ENCODE measurements at places on chromosomes 2 and 18.
A peak's percentile ranks its signal among the peaks of the same experiment; 100 is the strongest.

GRCh38 chr2:135792401-135793150 lies 44.4 kb downstream of the LCT start:
- no peak for DNase-seq

DNA sequence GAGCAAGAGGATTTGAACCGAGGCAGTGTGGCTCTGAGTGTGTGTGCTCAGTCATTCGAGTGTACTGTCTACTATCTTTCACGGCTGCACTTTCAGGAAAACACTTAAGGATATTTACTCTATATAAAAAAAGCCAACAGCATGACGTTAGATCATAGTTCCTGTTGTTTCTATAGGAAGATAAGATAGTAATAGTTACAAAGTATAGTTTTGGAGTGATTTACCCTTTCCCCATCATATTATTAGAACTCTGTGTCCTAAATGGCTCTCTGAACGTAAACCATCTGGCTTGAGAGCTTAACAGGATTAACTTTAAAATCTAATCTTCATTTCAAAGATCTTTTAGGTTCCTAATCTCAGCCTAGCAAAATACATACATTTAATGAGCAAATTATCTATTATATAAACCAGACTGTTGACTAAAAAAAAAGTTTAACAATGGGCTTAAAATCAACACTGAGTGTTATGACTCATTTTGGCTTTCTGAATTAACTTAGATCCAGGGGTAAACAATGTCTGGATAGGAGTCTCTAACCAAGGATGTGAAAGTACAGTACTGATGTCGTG lies 150.3 kb upstream of the DNMT3A start:
- peak; percentile 38 for DNase-seq

DNA sequence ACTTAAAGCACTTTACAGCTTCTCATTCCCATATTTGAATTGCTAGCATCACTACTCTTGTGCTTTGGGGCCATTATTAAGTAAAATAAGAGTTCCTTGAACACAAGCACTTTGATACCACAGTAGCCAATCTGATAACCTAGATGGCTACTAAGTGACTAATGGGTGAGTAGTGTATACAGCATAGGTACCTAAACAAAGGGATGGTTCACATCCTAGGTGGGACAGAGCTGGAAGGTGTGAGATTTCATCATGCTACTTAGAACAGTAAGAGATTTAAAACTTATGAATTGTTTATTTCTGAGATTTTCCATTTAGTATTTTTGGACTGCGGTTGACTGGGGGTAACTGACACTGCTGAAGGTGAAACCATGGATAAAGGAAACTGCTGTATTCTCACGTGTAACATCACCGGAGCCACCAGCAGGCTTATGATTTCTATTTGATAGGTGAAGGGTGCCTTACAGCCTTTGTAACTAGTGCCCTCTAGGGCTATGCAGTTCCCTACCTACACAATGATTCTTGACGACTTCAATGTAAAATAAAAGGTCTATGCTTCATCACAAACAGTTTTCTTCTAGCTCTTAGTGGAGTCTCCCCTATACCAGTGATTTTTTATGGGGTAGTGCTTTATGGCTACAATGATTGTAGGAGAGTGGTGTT lies 22.1 kb upstream of the CRIM1 start:
- no peak for DNase-seq

- DNase-seq: no peak
These were observed 146.5 kb downstream of the NCKAP5 start for GRCh38 chr2:133421516-133422324.

DNA sequence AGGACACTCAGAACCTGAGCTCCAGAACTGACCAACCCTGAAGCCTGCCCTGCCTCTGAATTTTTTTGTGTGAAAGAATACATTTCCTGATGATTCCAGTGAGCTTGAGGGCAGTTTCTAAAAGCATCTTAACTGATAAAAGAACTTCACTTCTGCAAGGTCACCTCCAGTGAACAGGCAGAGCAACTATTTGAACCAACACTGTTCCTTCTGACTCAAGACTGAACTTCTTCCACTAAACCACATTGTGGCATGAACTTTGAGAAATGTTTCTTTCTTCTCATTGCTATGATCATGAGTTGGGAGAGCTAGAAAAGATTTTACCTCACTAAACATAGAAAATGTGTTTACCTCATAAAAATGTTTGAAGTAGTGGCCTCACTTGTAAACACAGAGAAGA lies 83.8 kb upstream of the SERTAD2 start:
- DNase-seq: no peak

- no peak for DNase-seq
These were observed 38.9 kb upstream of the PNO1 start for GRCh38 chr2:68118816-68119215.

DNA sequence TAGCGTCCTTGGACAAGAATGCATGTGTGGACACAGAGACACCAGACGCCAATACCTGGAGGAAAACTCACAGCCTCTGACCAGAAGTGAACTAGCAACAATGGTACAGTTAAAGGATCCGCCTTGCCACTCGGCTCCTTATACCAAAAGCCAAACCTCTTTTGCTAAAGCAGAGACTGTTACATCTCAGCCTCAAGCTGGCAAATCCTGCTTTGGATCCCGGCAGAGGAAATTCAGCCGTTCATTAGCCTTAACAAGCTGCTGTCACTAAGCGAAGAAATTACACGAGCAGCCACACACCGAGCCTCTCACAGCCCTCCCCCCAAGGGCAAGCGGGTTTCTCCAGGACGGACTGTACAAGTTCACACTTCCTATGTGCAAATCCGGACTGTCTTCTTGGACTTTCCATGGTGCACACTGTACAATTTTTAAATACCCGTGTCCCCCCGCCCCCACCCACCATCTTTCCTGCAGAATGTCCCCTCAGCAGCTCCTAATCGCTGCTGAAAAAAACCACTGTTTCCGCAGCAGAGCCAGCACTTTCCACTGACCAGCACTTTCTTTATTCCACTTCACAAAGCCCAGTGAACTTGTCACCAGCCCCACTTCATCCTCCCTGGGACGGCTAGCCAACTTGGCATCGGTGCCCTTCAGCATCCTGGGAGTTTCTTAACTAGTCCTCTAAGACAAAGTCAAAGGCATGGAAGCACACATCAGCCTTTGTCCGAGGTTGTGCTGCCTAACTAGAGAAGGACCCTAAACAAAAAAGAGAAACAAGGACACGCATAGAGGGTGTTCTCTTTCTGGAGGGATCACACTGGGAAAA lies 1.5 kb downstream of the KLF7 start:
- DNase-seq: peak; percentile 43

DNA sequence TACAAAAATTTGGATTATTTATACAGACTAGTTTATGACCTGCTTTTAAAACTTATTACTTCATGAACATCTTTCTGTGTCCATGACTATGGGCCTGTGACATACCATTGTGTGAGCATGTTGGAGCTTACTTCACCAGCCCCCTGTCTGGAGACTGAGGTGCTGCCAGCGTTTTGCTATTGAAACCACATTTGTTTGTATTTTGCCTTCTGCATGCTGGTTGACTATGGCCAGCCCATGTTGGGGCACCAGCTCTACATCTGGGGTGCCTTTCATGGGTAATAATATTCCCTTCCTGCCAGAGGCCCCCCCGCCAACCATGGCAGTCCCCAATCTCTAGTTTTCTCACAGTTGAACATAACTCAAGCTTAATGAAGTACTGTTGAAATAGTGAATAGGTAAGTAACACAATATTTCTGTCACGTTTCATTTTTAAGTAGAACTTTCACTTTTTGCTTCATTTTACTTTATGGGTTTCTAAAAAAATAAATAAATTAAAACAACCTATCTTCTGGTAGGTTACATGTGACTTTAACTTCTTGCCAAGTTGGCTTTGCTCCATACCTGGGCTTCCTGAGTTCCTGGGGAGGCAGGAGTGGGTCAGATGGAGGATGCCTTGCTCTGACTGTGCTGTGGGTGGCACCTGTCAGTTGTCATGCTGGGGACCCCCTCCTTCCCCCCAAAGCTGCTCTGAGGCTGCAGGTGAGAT lies 63.9 kb downstream of the DGKD start:
- DNase-seq: no peak

DNA sequence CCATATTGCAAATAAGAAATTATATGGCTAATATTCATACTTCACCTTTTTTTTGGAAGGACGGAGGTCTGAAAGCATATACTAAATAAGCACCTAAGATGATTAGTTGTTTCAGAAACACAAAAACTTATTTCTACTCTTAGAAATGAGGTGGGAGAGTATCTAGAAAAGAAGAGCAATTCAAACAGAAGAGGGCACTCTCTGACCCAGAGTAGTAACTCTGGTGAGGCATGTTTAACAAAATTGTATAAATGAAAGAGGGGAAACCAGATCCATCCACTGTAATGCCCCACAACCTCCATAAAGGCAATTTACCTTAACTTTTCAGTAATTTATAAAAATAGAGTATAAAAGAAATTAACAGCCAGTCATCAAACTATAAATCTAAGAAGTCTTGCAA lies 669.6 kb upstream of the VRK2 start:
- DNase-seq: no peak

DNA sequence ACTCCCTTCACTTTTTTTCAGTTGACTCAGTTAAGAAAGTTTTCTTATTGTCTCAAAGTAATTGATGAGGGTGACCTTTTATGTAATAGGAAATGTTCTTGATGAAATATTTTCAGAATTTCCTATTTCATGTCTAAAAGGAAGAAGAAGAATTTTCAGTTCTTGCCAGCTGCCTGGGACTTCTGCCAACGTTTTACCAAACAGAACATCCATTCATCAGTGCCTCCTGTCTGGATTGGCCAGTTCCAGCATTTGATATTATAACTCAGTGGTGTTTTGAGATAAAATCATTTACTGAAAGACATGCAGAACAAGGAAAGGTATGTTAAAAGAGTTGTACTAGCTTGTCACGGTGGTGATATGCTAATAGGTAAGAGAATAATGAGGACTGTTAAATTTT lies 104.7 kb upstream of the MYO3B start:
- DNase-seq: no peak

GRCh38 chr2:40034801-40035200 lies 255.7 kb upstream of the THUMPD2 start:
- no peak for DNase-seq

DNA sequence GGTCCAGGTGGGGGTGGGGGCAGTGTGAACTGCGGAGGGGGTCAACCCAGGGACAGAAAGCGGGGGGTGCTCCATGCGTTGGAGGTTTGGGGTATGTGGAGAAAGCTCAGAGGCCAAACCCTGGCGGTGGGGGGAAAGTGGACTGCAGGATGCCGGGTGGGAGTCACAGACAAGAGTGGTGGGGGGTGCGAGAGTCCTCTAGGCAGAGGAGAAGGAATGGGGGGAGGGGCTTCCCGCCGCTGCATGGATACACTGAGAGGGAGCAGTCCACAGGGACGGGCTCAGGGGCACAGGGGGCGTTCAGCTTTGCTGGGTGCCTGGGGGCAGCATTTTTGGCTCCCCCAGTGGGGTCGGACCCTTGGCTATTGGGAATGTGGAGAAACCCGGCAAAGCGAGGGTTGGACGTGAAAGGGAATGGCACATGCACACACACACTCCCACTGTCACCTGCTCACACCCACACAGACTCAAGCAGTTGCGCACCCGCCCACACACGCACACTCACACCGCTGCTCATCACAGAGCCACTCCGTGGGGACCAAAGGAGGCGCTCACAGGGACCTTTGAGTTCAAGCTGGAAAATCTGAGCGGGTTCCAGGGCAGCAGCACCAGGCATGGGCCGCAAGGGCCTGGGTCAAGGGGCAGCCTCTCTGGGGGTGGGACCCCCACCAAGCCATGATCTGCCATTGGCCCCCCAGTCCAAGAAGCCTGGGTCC lies 7.7 kb downstream of the GBX2 start:
- no peak for DNase-seq

DNA sequence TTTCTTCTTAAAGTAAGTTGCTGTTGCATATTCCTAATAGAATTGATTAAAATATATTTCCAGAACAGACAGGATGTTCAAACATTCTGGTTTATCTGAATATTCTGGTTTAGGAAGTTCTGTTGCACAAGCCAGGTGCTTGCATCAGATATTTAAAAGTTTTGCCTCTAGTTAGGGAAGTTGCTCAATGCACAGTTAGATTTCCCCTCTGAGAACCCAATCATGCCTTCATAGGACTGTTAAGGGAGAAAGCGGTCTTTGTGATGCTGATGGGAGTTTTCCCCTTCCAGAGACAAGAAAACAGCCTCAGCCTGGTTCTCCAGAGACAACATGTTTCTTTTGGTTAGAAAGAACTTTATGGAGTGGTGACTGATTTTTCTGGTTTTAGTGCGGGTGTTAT lies 65.6 kb upstream of the REV1 start:
- DNase-seq: no peak

DNA sequence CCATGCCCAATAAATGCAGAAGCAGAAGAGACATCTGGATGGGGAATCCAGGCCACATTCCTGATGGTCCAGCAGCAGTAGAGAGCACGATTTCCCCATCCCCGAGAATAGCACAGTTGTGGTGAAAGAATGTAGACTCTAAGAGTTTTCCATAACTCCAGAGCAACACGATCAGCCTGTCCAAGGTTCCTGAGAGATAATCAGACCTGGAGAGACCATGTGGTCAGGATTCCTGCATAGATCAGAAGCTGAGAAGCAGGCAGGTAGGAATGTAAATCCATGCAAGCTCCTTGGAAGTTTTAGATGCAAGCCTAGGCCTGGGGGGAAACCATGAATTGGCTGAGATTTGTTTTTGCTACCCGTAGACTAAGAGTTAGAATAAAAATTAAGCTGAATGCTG lies 34.2 kb upstream of the PTPRM start:
- DNase-seq: no peak

- no peak for DNase-seq
These were observed 21.6 kb upstream of the SPATA3 start for GRCh38 chr2:230974096-230974913.

DNA sequence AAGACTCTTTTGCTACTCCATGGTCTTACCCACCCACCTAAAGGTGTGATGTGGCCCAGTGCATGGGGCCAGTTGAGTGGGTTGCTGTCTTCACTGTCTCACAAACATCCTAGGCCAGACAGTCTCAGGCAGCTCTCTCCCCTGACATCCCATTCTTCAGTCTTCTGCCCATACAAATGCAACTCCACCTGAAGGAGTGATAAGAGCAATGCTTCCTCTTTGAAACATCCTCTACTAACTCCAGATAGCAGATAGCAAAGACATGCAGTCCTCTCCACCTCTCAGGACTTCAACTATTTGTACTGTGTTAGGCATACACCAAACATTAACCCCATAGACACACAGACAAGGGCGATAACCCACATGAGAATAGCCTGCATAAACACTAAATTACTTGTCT lies 71.3 kb downstream of the MTHFD2 start:
- no peak for DNase-seq

DNA sequence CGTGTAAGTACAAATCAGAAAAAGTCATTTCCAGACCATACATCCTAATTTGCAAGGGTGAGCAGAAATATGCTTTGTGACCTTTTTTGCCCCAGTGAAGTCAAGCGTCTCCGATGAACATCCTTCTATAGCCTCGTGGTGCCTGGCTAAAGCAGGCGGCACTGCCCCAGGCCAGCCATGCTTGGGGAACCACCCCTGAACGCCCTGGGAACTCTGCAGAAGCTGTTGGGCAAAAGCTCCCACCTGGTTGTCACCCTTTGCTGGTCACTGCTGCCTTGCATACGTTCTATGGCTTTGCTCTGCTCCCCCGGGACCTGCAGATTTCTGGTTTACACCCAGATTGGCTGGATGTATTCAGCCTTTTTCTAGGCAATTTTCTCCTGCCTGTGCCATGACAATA lies 256.4 kb downstream of the SS18 start:
- DNase-seq: no peak
